H9 (cell line): ENCODE measurements at places on chromosomes 6 and 20. TPM values are rescaled to one million over a fixed set of nuclear protein-coding genes. Genes with fewer than 3 reads are reported as not detected.
A peak's percentile ranks its signal among the peaks of the same experiment; 100 is the strongest.

GRCh38 chr6:84019141-84019841, 14.3 kb upstream of the MRAP2 start:
- peak; percentile 33 for DNase-seq

OOEP gene
- total RNA-seq: not detected in 2 replicates

DNA sequence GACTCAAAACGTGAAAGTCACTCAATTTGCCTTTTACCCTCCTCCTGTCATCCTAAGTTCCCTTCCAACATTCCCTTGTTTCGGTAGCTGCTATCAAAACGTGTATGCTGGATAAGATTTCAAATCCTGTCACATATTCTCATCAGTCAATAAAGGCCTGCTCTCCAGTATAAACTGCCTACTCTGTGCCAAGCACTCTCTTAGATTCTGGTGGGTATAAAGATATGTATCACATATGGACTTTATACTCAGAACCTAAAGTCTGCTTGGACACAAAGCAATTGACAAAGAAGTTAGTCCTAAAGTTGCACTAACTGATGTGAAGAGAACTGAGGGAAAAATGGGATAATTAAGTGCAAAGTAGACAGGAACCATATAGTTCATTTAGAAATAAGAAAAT, 476.6 kb upstream of the MARCKS start:
- no peak for DNase-seq

NMBR gene
- not detected in 2 replicates for total RNA-seq

DNA sequence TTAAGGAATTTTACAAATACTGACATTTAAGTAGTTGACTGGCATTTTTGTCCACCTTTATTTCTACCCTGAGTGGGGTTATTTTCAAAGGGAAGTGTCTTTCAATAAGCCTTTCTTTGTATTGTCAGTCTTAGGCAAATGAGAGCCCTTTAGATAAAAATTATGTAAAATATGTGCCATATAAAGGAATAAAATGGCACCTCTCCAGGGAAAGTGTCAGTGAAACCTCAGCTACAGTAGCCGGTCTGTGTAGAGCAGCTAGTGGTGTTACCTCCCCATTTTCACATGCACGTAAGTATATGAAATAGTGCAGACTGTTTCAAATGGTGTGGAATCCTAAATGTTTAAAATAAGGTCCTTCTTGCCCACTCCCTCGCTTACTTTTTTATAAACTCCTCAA, 5.0 kb downstream of the FAM217B start:
- DNase-seq: no peak

- DNase-seq: no peak
Measured at GRCh38 chr6:5303682-5304081, 42.4 kb downstream of the FARS2 start.

DNA sequence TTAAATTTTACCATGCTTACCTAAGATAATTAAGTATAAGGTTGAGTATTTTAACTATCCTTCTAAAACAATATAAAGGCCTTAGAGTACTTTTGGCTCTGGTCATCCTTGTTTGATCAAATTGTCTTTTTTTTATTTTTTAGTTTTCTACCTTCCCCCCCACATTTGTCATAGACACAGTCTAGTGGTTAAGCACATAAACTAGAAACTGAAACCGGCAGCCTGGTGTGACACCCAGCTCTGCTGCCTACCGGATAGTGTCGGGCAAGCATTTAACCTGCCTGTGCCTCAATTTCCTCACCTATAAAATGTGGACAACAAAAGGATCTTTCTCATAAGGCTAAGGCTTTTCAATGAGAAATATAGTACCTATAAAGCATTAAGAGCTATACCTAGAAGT, 21.6 kb upstream of the TULP4 start:
- no peak for DNase-seq

- DNase-seq: no peak
Measured at GRCh38 chr6:125764121-125764671, 14.8 kb downstream of the HEY2 start.

DNA sequence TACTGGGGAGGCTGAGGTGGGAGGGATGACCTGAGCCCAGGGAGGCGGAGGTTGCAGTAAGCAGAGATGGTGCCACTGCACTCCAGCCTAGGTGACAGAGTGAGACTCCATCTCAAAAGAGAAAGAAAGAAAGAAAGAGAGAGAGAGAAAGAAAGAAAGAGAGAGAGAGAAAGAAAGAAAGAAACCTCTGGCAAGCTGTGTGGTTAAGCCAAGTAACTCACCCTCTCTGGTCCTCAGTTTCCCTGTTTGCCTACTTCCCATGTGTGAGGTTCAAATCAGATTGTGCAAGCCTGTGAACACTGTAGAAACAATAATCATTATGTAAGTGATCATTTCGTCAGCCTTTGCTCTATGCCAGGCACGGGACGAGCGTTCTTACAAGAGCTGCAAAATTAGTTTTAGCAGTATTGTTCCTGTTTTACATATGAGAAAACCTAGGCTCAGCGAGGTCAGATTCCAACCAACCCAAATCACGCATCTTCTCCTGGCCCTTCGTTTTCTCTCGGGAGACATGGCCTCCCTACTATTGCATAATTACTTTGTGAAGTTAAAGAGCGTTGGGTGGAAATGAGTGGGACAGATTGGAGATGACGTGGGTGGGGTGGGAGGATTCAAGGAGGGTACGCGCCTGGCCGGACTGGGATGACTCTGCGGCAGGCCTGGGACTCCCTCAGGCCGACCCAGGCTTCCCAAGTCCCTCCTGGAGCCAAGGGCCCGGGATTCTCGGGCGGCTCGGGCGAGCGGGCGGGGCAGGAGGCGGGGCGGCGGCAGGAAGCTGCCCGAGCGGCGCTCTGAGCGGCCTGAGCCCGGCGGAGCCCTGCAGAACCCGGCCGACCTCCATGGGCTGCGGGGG, at the start of gene SNX21:
SNX21 (plus strand) TSS at position 770 of the 853 bp plus-strand sequence. CDS start 121 bp downstream, outside the sequence.
- peak; percentile 89 for DNase-seq
